Kidney glomerular epithelial cell (primary cell): ENCODE measurements at places on chromosomes 3 and 15.

GRCh38 chr3:151086484-151087456 lies 1.3 kb downstream of the MED12L start:
- peak; percentile 90 for DNase-seq

GRCh38 chr15:98272625-98273024 lies 312.1 kb downstream of the ARRDC4 start:
- no peak for DNase-seq

- DNase-seq = peak; percentile 11
Measured at GRCh38 chr3:29827756-29828155, 546.9 kb downstream of the RBMS3 start.

GRCh38 chr3:70150599-70150998 lies 151.1 kb downstream of the SAMMSON start:
- DNase-seq = no peak

- no peak for DNase-seq
Measured at GRCh38 chr3:33904730-33905129, 106.3 kb downstream of the PDCD6IP start.

- DNase-seq = no peak
Measured at GRCh38 chr3:123284399-123285010, 82.8 kb downstream of the SEC22A start.

DNA sequence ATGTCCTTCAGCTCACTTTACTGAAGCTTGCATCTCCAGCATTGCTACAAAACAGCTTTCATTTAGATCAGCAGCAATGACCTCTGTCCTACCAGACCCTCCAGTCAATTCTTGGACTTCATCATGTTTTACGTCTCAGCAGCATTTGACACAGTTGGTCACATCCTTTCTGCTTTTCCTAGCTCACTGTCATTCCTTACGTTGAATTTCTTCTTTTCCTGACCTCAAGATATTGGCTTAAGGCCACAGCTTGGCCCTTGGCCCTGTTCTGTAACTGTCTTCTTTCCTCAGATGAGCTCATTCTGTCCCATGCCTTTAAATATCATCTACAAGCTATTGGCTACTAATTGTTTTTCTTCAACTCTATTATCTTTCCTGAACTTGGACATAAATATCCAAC lies 576.2 kb upstream of the KCNMB2 start:
- no peak for DNase-seq

GRCh38 chr3:9406856-9407626 lies 9.6 kb downstream of the SETD5 start:
- DNase-seq = no peak

GRCh38 chr3:152314677-152315353 lies 46.1 kb downstream of the MBNL1 start:
- DNase-seq = no peak

DNA sequence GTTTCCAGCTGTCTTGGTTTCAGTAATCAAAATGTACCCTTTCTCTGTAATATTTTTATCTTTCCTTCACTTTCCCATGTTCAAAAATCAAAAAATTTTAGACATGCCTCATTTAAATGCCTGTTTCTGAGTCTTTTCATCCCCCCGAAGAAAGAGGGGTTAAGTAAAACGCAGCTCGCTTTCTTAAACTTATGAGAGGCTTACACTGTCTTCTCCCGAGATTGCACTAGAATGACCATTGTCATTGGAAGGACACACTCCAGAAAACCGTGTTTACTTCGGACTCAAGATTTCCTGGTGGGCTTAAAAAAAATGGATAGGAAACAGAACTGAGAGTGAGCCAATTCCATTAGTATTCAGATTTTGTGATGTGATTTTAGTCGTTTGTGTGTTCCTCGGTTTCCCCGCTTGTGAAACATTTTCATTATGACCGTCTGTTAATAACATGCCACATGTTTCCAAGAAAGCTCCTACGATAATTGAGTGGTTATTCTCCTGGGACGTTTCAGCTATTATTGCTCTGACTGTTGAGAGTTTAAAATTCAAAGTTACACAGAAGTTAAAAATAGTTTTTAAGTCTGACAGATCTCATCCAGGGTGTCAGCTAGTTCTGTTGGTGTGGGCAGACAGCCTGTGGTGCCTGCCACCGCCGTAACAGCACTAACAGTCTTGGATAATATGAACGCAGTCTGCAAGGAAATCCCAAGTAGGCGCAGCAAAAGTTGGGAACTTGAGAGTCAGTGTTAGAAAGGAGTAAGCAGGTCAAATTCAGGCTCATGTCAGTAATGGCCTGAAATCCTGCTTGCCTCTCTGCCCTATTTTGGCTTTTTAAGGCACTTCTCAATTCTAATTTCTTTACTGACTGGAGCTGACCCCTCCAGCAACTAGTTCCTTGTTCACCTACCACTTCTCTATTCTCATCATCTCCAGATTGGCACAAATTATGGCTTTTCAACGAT lies 1.5 kb downstream of the CRYBG3 start:
- DNase-seq = no peak

- DNase-seq = no peak
Measured at GRCh38 chr3:3821777-3822176, 22.5 kb downstream of the LRRN1 start.

GRCh38 chr15:56602253-56602652 lies 131.1 kb downstream of the ZNF280D start:
- DNase-seq = no peak

DNA sequence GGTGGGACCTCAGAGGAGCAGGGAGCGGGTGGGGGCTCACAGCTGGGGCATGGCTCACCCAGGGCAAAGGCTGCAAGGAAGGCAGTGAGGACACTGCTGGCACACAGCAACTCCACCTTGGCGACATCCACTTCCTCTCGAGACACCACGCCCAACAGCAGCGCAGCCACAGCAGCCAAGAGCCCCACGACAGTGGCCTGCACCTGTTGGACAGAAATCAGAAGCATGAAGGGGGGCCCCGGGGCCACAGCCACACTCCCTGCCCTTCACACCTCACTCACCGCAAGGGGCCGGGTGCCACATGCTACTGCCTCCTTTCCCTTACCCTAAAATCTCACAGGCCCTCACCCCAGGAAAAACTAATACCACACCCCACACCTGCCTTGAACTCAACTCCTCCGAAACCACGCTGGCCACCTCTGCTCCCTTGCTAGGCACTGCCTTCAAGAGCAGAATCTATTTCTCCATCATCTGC lies 57.3 kb downstream of the ROPN1B start:
- DNase-seq = no peak

DNA sequence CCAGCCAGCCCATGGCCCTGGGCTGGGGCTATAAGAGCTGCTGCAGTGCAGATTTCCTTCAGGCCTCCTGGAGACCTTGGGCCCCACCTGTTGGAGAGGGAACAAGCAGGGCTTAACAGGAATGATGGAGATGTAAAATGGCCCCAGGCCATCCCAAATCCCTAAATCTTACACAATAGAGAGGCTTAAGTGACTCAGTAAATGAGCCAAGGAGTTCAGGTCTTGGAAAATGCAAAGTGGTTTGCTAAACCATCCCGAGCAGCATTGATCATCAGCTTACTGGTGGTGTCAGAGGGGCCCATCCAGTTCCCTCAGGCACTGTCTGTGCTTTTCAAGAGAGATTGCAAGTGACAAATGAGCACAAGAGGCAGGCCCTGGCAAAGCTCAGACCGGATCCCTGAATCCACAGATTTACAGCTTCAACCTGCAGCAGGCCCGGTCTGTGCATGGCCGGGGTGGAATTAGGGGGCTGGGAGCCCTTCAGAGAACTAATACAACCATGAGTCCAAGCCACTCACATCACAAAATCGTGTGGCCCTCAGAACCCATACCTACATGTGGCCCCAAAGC lies 325.4 kb downstream of the UACA start:
- no peak for DNase-seq

DNA sequence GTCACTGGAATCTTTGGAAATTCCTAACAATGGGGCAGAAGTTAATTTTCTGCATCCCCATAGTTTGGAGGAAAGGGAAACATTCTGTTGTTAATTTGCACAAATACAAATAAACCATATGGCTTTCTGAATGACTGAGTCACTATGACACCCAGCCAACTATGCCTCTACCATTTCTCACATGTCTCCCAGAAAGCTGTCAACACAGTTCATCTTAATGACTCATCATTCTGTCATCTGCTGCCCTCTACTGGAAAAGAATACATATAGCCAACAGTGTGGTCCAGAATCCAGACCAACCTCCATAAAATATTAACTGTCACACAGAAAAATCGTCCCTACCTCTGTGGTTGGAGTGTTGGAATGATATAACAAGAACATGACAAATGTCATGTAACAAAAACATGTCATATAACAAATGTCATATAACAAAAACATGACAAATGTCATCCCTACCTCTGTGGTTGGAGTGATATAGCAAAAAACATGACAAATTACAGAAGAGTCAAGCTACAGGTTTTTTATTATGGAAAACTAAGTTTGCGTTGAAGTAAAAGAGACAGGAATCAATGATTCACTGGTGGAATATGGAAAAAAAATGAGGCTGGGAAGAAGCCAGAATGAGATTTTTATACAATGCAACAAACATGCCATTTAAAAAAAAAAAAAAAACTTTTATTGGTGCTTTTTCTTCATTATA lies 47.7 kb upstream of the GYG1 start:
- DNase-seq = peak; percentile 84

DNA sequence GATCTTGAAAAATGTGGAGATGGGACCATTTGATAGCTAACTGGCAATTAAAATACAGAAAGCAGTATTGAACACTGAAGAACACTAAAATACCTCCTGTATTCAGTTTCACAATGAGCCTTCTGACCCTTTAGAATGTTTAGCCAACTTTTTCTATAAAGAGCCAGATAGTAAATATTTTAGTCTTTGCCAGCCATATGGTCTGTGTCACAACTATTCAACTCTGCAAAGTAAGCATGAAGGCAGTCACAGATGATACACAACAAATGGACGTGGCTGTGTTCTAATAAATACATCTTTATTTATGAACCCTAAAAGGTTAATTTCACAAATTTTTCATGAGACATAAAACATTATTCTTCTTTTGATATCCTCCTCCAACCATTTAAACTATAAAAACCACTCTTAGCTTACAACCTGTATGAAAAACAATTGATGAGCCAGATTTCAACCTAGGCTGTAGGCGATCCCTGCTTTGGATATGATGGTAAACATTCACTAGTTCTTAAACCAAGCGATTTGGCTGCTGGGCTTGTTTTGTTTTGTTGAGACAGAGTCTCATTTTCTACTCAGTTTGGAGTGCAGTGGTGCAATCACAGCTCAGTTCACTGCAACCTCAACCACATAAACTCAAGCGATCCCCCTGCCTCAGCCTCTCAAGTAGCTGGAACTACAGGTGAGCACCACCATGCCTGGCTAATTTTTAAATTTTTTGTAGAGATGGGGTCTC lies 13.6 kb upstream of the CSPG5 start:
- DNase-seq = no peak

GRCh38 chr3:116743062-116743461 lies 33.5 kb downstream of the TUSC7 start:
- DNase-seq = no peak

DNA sequence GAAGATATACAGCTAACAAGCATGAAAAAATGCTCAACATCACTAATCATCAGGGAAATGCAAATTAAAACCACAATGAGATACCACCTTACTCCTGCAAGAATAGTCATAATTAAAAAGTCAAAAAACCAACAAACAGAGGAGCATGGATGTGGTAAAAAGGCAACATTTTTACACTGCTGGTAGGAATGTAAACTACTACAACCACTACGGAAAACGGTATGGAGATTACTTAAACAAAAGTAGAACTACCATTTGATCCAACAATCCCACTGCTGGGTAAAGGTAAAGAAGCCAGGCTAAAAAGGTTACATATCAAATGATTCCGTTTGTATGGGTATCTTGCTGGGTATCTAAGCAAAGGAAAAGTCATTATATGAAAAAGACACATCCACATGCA lies 53.8 kb downstream of the STAG1 start:
- DNase-seq = no peak

DNA sequence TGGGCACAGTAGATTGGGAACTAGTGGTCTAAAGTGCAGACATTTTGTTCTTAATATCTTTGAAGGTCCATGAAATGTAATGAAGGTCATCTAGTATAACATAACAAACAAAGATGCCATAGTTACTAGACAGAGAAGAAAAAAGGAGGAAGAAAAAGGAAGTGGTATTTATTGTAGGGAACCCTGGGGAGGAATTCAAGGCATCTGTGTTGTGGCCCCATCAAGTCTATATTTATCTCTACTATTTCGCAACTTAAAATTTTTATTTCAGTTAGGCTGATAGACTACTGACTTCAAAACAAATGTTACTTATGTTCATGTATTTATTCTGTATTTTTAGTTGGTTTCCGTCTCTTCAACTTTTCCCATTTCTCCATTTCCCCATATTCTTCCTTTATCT lies 48.9 kb upstream of the ZDHHC23 start:
- DNase-seq = peak; percentile 32

GRCh38 chr15:72199721-72200212 lies 2.2 kb upstream of the GRAMD2A start:
- DNase-seq = peak; percentile 64

DNA sequence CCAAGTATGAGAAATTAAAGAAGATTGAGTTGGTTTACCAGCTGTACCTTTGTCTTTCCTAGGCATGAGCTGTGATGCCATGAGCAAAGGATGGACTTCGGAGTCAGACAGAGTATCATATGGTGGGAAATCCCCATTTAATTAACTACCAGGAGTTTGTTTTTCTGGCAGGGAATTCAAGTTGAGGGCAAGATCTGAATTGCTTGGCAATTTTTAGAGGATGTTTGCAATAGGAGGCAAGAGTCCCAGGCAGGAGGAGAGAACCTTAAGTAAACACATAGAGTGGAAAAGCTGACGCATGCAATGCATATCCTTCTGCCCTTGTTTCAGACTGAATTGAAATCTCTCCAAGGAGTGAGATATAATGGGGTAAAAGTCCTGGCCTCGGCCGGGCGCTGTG lies 569.7 kb upstream of the MDFIC2 start:
- peak; percentile 10 for DNase-seq
